Activated T-cell treated with anti-CD3 and anti-CD28 coated beads, Interleukin-2, amount 50 U/mL, for 48 hours (primary cell): ENCODE measurements at places on chromosomes 5 and 9.

DNA sequence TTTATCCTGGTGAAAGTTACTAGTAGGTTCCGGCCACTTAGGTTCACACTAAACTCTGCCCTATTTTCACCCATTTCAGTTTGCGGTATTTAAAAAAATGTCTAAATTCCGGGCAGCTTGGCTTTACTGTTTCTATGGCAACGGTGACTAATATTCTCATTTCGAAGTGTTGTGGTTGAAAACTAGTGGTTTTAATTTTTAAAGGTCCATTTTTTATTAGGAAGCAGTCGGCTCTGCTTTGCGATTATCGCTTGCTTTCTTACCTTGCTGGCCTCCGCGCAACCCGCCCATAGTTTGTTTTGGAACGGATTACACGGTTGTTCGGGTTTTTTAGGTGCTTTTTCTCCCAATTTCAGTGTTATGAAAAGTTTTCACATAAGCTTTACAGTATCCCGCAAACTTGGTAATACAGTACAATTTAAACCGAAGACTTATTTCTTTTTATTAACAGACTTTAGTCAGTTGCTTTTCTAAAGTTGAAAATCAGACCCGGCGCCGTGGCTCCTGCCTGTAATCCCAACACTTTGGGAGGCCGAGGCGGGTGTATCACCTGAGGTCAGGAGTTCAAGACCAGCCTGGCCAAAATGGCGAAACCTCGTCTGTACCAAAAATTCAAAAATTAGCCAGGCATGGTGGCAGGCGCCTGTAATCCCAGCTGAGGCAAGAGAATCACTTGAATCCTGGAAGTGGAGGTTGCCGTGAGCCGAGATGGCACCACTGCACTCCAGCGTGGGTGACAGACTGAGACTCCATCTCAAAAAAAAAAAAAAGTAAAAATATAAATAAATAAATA is 1.6 kb downstream of the KDM4C start:
- DNase-seq, result peak; percentile 46

DNA sequence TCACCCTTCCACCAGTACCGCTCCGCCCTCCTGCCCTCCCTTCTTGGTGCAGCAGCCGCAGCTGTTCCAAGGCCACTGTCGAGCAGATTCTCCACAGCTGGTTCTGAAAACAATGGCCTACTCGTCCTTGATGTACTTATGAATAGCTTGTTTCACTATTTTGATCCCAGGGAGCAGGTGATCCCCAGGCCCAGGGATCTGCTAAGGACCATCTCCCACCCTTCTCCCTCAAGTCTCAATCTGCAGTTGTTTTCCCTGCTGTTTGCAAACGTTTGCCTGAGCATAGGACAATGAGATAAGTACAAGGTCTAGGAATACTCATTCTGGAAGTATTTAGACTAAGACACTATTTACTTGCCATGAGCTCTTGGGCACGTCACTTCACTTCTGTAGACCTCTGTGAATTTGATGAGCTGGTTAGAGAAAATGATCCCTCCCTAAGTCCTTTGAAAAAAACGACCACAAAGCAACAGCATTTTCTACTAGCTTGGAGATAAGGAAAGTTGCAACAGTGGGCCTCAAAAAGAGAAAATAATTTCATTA is 1.8 kb downstream of the LURAP1L start:
- DNase-seq, result no peak

GRCh38 chr9:127087411-127087810 is 35.0 kb downstream of the ANGPTL2 start:
- no peak for DNase-seq

- DNase-seq, result no peak
These were observed 197.7 kb downstream of the TENT4A start for GRCh38 chr5:6910950-6911349.

GRCh38 chr9:109683521-109683920 is 96.5 kb upstream of the PALM2AKAP2 start:
- no peak for DNase-seq

DNA sequence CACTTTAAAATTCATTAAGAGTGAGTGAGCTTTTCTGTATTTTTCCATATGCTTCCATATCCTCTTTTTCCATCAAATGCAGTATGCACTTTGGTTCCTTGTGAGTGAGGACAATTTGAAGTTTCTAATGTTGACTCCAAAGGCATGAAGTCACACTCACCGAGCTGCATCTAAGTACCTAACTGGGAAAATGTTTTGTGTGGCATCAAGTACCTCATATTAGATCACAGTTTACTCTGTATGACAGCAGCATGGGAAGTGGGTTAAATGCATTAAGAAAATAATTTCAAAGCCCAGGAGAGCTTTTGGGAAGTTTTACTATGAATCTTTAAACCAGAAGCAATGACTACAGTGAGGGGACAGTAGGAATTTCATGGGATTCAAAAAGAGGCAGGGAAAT is 207.0 kb downstream of the EFNA5 start:
- DNase-seq, result no peak

- peak; percentile 51 for DNase-seq
These were observed 670 bp upstream of the PURA start for GRCh38 chr5:140113180-140113698.

- no peak for DNase-seq
These were observed 85.6 kb downstream of the DAB2IP start for GRCh38 chr9:121736934-121737462.

- no peak for DNase-seq
These were observed 369.2 kb upstream of the PDE4D start for GRCh38 chr5:60262576-60263295.

DNA sequence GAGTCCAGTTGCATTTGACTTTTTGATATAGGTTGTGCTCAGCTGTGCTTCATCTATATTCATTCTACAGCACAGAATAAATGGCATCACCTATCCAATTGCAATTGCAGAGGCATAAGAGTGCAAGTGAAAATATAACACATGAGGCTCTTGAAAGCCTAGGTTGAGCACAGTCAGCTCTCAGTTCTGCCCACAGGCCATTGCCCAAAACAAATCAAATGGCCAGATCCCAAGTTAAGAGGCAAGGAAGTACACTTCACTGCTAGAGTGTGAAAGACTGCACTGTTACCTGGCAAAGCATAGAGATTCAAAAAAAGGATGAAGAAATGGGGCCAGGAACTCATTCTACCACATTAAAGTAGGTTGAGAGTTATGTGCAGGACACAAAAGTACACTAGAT is 305.5 kb upstream of the SEMA6A start:
- DNase-seq, result no peak

DNA sequence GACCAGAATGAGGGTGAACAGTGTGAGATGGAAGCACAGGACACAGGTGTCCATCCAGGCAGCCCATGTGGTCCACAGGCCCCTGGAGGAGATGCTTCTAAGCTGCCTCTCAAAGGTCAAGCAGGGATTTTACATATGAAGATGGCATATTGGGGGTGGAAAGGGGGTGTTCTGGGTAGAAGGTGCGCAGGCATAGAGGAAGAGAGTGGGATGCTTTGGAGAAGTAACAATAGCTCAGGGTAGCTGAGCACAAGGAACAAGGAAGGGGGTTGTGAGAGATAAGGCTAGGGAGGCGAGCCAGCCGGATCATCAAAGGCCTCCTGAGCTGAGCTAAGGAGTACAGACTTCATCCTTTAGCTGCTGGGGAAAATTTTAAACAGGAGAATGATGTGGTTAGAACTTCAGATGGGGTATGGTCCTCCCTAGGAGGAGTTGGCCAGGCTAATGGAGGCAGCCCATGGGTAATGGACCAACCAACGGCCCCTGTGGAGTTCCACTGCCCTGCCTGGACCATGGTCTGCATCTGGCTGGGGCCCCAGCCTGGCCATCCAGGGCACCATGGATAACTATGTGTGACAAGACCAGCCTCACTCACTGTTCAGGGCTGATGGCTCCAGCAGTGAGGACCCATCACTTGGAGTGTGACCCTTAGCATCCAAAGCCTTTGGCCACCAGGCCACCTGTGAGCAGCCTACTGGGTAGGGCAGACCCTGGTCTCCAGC is 86.8 kb upstream of the TBC1D2 start:
- DNase-seq, result no peak

GRCh38 chr5:137056676-137057075 is 442.4 kb downstream of the SPOCK1 start:
- DNase-seq, result no peak

- DNase-seq, result no peak
These were observed 75.8 kb downstream of the OXCT1 start for GRCh38 chr5:41794471-41794870.

GRCh38 chr5:175819090-175819425 is 52.3 kb upstream of the CPLX2 start:
- DNase-seq, result no peak

GRCh38 chr5:172716796-172717313 is 54.1 kb downstream of the DUSP1 start:
- peak; percentile 90 for DNase-seq

GRCh38 chr9:131348631-131349521 is 45.0 kb upstream of the PRRC2B start:
- no peak for DNase-seq

- no peak for DNase-seq
These were observed 170.2 kb upstream of the NREP start for GRCh38 chr5:111927191-111927590.

DNA sequence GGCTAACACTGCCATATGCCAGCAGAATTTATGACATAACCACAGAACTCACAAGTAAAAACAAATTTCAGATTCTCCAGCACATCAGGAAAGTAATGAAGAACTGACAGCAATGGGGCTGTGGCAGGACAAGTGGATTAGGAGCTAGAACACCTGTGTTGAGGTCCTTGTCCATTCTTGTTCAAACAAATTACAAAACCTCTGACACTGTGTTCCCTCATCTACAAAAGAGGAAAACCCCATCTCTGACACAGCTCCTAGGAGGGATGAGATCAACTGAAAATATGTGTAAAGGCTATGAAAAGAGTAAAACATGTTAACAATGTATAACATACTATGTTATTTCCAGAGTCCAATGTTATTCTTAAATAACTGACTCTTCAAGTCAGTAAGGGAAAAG is 23.5 kb downstream of the ELP1 start:
- DNase-seq, result no peak
